ENCODE measurements at places on chromosomes 7 and 10. TPM values are rescaled to one million over a fixed set of nuclear protein-coding genes. Genes with fewer than 3 reads are reported as not detected.

Gene ARHGAP19
- total RNA-seq, result 10.0 TPM

Gene SH2D4B
- total RNA-seq, result 0.12 TPM

Gene FAM25C
- not detected for total RNA-seq

Gene DOCK4
- 163 TPM for total RNA-seq

Gene CDNF
- 3.1 TPM for total RNA-seq

Gene AFAP1L2
- 6.1 TPM for total RNA-seq

Gene TMEM178B
- total RNA-seq, result 2.4 TPM
